ENCODE measurements at places on chromosomes 13 and 19.

DNA sequence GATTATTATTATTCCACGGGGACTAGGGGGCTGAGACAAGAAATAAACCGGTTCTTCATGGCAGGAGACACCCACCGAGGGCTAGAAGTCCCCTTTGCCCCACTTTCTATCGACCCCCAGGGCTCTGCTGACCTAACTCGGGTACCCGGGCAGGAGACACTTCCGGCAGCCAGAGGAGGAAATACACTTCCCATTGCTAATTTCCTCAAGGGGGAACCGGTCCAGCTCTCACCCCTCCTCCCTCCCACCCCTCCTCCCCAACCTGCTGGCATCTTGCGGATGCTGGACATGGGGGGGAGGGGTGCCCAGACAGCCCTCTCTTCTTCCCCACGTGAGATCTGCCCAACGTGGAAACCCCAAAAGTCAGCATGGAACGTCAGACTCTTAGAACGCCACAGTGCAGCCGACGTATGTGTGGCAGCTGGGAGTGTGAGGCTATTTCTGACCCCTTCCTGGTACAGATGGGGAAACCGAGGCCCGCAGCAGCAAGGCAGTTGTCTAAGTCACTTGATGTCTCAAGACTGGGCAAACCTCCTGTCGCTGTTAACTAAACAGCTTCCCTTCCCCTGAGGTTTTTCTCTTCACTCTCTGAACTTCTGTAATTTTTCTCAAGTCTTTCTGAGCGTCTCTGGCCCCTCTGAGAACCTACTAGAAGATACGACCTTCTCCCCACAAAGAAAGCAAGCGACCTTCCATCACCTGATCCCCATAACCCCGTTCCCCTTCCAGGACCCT lies 3.6 kb downstream of the GPR4 start:
- DNase-seq = no peak

DNA sequence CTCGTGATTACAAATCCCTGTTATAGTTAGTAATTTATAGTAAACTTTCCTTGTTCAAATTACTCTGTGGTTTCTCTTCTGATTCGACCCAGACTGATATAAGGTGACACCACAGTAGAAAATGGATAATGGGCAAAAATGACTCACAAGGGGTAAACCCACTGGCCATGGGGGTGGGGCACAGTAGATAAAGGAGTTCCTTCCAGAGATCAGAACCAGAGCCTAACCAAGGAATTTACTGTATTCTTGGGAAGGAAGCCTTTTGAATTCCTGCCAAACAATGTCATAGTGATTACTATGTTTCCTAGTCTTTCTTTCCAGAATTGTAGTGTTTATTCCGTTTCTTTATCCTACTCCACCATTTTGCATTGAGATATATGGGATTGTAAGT lies 21.9 kb downstream of the MIR17HG start:
- no peak for DNase-seq

- no peak for DNase-seq
Measured at GRCh38 chr13:101026328-101026727, 351.7 kb upstream of the TMTC4 start.

- no peak for DNase-seq
Measured at GRCh38 chr13:41802684-41803444, 158.0 kb downstream of the VWA8 start.

DNA sequence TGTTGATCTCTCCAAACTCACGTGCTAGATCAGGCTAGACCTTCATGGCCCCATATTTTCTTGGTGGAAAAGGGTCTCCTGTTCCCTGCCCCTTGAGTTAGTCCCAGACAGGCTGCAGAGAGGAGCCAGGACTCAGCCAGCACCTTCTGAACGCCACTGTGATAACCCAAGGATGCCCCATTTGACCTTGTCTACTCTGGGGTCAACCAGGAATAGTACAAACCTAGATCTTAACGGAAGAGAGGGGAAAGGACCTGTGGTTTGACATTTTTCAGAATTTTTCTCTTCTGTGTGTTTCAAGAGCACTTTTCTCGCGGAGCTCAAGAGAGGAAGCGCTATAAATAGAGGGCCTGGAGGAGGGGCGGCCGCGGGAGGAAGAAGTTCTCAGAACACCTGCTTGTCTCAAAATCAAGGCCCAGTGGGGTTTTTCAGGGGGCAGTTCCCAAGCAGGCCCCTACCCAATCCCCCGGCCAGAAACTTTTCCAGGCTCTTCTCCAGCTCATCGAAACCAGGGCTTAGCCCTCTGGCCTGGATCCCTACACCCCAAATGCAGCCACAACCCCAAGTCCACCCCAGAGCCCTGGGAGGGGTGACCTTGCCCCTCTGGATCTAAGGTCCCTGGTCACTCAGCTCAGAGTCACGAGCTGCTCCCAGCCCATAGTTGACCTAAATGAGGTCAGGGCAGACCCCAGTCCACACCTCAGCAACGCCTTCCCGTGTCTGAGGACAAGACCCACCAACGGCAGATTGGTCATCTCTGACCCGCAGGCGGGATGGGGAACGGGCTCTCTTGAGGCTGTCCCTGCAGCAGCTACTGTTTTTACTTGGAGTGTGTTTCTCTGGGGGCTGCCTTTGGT lies 75.6 kb upstream of the TM9SF2 start:
- DNase-seq = peak; percentile 47

DNA sequence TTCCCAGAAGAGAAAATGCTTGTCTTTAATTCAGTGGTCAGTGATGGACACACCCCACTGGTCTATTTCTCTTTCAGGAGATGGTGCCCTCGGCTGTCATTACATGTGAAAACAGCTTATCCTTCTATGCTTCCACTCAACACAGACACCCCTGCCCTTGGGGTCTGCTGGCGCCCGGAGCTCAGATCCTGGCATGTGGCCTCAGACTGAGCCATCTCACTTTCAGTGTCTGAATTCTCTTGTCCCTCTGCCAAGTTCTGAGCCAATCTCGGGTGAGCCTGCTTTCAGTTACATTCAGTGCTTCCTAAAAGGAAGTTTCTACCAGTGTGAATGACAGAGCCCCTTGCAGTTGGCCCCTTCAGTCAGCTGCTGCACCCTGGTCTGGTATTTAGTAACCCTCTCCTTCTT lies 293.6 kb downstream of the DNAJC15 start:
- DNase-seq = no peak

DNA sequence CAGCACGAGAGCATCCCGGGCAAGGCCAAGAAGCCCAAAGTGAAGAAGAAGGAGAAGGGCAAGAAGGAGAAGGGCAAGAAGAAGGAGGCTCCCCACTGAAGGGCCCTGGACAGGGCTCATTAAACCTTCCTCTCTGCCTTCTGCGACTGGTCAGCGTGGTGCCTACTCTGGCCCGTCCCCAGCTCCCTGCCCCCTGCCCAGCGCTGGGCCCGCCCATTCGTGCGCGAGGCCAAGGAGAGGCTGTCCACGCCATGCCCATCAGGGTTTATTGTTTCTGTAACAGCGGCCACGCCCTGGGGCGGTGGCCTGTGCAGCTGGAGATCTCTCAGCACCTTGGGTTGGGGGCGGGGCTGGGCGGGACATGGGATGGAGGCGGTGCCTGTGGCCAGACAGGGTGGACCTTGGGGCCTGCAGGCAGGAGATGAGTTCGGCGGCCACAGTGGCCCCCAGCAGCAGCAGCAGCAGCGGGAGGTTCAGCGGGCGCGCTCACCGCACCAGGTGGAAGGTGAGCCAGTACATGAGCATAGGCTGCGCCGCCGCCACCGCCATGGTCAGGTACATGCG lies 897 bp downstream of the C19orf33 start:
- no peak for DNase-seq

GRCh38 chr19:35442091-35442490 lies 6.0 kb upstream of the FFAR2 start:
- no peak for DNase-seq

- no peak for DNase-seq
Measured at GRCh38 chr13:110616103-110617101, 1.1 kb downstream of the NAXD start.

- DNase-seq = no peak
Measured at GRCh38 chr13:39451860-39452301, 151.1 kb downstream of the LHFPL6 start.

GRCh38 chr19:916645-917322 lies 349 bp upstream of the KISS1R start:
- DNase-seq = no peak

- DNase-seq = no peak
Measured at GRCh38 chr19:29404951-29405727, 120.7 kb upstream of the VSTM2B start.

DNA sequence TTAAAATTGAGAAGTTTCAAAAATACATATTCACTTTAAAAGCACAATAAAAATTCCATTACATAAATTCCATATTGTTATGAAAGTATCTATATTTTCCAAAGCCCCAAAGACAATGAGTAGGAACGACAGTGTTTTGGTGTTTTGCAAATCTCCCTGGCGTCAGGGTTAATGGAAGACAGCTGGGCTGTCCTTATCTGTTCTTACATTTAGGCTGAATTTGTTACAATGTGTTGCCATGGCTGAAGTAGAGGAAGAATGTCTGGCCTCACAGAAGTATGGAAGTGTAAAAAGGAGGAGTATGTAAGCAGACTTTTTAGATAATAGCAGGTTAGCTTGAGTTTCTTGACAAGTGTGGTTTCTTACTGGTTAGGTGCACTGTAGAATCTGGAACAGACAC lies 124.4 kb upstream of the SPATA13 start:
- DNase-seq = no peak
